AG10803 (cell line): ENCODE measurements at places on chromosomes 11 and 22.

DNA sequence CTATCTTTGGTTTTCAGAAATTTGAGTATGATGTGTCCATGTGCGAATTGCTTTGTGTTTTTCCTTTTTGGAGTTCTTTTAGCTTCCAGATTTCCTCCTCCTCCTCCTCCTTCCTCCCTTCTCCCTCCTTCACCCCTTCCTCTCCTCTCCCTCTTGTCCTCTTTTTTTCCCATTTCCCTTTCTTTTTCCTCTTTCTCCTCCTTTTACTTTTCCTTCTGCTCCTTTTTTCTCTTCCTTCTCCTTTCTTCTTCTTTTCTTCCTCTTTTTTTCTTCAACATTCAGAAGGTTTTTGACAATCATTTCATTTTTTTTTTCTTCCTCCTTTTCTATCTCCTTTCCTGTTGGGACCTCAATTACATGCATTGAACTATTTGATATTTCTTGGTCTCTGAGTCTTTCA is 104.9 kb downstream of the TMEM135 start:
- no peak for DNase-seq

GRCh38 chr11:77440678-77441077 is 33.2 kb downstream of the PAK1 start:
- DNase-seq = no peak

DNA sequence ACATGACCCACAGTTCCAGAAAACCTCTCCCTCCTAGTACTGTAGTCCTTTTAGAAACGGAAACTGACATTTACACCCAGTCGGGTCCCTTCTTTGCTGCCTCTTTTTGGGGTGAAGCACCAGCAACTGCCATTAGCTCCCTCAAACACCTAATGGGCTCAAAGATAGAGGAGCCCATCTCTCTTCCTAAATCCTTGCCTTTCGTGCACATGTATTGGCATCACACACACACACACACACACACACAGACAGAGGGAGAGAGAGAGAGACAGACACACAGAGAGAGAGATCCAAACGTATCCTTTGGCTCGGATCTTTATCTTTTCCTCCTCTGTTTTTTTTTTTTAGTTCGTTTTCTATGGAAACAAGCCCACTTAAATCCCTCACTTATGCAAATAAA is 716 bp downstream of the GRM5 start:
- no peak for DNase-seq

DNA sequence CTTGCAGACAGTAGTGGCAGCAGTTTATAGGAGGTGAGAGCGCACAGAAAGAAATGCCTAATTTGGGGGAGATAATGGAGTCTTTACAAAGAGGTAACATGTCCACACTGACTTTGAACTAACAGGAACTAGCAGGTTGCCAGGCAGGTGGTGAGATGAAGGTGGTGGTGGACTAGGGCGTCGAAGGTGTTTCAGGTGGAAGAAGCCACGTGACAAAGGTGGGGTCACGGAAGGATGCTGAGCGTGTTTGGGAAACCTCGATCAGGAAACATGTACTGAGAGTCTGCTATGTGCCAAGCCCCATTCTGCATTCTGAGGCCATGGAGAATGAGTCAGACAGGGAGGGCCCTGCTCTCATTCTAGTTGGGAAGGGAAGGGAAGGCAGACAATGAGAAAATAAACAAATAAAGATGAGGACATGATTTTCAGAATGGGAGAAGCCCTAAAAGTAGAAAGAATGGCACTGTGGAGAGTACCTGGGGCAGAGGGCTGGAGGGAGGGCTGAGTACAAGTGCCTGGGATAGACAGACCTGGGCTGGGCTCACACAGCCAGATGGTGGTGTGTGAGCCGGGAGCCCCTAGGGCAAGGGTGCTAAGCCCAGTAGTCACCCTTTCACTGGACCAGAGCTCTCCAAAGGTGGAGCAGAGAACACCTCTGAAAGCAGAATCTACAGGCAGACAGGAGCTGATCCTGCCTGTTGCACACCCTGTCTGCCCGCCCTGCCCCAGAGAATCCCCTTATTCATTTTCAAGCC is 16.2 kb upstream of the NNMT start:
- DNase-seq = peak; percentile 77

DNA sequence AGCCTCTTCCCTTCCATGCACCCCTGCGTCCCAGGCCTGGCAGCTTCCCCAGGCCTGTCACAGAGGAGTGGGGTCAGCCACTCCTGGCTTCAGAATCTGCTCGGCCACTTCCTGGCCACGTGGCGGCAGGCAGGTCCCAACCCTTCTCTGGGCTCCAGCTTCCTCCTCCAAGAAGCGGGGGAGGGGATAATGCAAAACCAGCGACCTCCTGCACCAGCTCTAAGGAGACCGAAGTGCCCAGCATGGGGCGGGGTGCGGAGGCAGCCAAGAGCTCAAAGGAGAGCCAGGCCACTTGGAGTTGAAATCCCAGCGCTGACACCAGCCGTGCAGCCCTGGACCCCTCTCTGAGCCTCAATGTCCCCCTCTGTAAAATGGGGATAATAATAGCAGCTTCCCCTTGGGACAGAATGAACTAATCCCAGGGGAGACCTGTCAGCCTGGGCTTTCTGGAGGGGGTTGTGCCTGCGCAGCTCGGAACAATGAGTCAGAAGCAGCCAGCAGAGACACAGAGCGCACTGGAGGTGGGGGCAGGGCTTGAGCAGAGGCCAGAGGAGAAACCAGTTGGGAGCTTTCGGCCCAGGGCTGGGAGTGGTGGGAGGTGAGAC is 22.8 kb upstream of the PICK1 start:
- DNase-seq = peak; percentile 82

DNA sequence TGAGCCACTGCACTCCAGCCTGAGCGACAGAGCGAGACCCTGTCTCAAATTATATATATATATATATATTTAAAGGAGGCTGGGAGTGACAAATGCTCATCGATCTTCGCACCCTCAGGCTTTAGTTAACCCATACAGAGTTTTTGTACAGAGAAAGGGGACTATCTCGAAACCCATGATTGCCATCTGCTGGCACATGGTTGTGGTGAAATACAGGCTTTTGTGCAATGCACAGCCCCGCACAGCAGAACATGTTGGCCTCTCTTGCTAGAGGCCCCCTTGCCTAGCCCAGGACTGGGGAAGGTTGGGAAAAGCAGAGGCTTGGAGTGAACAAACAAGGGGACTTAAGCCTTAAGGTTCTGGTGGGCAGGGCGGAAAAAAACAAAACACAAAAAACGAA is 3.6 kb downstream of the MYBPC3 start:
- DNase-seq = no peak
